Epithelial cell of prostate (primary cell): ENCODE measurements at places on chromosomes 12 and 14.

GRCh38 chr14:28783664-28784063, 17.1 kb downstream of the FOXG1 start:
- DNase-seq: no peak

DNA sequence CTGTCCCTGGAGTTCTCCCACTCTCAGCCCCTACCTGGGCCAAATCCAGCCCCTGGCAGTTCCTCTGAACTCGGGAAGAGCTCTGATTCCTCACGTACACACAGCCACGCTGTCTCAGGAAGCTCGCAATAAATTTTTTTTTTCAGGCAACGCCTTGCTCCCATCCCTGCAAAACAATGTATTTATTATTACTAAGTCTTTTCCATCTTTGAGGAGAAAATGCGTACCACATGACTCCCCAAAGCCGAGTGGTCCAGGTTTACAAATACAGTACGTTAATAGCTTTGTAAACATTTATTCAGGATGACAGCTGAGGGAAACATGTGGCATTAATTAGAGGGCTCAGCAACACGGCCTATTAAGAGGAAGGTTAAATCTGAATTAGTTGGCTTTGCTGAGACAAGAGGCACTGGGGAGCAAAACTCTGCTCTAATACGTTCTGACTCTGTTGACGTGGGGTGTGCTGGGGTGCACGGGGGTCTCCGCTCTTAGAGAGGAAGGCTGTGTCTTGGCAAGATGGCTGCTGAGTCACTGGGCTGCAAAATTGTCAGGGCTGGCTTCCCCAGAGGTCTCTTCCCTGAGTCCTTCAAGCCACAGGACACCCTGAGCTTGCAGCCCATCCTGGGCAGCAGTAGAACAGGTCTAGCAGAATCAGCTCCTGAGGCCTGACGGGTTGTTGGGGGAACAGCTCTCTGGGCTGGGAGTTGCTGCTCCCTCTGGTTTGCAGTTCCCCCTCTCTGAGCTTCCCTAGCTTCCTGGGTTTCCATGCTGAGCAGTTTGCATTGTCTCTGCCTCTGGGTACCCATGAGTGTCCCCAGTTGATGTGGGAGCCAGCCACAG, 185.2 kb upstream of the TBX3 start:
- DNase-seq: no peak

- no peak for DNase-seq
These were observed 318.1 kb downstream of the ZFP36L1 start for GRCh38 chr14:68474741-68475140.

DNA sequence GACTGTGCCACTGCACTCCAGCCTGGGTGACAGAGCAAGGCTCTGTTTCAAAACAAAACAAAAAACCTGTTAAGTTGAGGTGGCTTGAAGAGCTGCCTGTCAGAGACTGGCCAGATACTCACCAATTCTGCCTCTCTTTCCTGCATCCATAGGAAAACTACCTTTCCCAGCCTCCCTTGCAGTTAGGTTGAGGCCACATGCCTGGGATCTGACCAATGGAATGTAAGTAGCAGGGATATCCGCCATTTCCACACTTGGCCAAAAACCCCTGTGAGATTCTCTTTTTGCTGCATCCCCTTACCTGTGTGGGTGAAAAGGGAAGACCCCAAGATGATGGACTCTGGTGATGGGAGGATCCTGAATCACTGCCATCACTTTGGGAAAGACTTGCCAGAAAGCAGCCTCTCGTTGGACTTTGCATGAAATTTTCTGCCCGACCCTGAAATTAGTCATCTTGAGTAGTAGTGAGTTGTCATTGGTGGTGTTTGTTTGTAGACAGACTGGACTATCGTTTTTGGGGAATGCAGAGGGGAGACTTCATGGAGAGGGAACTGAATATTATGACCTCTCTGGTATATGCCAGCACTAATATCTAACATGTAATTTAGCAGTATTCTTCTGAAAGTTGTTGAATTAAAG, 14.0 kb downstream of the GPR68 start:
- no peak for DNase-seq

DNA sequence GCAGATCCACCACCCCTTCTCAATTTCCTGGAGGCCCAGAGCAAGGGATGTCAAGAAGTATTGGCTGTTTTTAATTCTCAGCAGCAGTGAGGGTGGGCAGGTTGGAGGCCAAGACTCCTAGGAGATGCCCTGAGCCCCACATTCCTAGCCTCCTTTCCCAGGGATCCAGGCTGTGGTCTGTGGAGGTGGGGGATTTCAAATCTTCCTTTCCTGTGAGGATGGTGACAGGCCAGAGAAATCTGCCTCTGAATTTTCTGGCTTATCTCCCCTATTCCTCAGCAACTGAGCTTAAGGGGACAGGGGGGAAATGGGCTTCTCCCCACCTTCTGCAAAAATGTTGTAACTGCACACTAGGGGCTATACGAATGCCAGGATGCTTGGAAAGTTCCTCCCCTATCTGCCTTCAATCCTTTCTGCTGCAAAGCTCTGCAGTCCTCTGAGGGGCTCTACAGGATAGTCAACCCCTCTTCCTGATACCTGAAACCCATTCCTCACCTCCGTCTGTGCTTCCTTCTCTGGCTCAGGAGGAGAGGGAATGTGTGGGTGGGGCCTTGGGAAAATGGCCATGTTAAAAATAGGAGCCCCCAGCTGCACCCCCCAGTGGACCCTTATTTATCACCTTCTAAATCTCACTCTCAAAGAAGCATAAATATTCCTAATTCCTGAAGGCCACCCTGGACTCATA, 6.6 kb downstream of the GPR84 start:
- DNase-seq: no peak

DNA sequence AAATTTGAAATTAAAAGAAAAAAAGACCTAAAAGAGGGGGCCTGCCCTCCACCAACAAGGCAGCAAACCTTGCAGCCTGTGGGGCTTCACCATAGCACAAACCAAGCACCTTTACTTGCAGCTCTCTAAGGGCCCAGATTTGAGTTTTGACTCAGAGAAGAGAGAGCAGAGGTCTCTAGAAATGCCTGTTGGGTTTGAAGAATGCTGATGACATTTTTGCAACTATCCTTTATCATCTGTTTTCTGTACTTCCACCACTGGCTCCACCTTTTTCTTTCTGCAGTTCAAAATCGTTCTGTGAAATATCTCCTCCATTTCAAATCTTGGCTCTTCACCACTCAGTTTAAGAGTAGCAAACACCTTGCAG, 83.8 kb upstream of the HMGA2 start:
- no peak for DNase-seq

DNA sequence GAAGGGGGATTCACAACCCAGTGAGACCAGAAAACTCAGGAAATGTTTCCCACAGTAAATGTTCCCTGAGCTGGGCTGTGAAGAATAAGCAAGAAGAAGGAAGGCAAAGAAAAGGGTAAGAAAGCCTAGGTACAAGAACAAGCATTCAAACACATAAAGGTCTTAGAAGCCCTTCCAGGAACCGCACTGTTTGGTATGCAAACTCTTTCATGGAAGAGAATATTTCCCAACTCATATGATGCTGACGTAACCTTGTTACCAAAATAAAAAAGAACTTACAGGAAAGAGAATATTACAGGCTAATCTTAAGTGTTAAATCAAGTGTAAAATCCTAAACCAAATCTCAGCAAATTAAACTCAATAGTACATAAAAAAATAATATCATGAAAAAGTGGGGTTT, 23.6 kb downstream of the MED6 start:
- DNase-seq: no peak

DNA sequence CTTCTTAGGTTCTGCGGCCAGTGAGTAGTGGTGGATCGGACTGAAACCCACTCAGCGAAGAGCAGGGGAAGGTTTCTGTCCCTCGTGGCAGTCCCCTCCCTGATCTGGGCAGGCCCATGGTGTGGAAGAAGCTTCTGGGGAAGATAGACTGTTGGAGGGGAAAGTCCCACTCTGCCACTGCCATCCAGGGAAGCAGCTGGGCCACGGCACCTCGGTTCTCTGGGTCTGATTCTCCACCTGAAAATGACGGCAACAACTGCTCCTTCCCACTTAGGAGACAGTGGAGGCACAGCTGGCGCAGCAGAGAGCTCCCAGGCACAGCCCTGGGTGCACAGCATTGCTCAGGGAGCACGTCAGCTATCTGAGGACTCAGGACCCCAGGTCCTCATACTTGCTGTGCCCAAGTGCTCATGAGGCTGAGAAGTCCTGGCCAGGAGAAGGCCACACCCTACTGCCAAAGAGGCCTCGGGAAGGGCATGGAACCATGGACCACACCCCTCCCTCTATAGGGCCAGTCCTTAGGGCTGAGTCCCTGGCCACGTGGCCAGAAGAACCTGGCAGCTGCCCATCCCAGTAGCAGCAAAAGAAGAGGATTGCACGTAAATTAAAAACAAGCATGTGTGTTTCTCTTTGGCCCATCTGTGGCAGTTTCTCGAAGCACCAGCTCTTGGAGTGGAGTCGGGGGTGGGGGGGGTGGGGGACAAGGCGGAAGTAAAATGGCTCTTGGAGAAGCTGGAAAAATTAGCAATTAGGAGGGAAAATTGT, 85.3 kb upstream of the BCL11B start:
- no peak for DNase-seq

- no peak for DNase-seq
These were observed 18.0 kb upstream of the CMKLR1 start for GRCh38 chr12:108356835-108357806.

DNA sequence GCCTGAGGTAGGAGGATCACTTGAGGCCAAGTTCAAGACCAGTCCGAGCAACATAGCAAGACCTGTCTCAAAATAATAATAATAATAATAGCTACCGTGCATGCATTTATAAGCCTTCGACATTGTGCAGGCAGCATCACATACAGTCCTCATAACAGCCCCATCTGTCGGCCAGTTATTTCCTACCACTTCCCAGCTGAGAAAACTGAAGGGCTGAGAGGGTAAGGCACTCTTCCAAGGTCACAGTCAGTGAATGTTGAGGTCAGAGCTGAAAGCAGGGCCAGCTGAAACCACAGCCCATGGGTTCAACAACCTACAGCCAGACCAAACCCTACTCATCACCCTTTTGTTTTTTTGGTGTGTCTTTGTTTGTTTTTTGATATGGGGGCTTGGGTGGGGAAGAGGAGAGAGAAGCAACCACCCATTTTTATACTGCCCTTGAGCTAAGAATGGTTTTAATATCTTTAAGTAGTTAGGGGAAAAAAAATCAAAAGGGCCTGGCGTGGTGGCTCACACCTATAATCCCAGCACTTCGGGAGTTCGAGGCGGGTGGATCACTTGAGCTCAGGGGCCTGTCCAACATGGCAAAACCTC, 16.8 kb upstream of the ITPK1 start:
- DNase-seq: no peak

DNA sequence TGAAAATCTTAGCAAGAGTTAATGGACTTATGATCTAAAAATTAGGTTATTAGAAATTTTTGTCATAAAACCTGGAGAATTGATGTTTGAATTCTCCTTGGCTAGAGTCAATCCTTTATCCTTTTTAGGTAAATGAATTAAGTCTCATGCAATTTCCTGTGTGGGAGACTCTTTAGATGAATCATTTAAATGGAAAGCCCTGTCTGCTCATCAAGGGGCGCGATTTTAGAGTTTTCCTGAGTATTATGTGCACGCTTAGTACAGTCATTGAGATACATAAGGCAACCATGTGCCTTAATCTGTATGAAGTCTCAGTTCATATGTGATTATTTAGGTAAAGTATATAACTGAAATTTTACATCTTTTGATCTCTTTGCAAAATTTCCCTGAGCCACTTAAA, 974.7 kb downstream of the NRXN3 start:
- no peak for DNase-seq

DNA sequence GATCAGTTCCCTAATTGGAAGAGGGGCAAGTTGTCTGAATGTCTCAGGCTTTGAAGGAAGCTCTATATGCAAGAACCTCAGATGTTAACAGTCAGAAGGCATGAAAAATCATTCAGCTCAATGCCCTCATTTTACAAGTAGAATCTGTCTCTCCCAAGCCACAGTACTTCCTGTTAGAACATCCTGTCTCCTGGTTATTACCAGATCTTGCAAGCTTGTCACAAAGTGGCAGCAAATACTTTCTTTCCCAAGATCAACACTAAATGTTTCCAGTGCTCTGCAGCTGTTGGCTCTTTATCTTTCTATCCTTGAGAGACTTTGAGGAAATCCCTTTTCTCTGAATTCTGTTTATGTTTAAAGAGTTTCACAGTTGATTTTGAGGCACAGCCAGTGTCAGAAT, 235.5 kb downstream of the AKAP6 start:
- no peak for DNase-seq

GRCh38 chr12:25524366-25524765, 28.7 kb downstream of the LMNTD1 start:
- DNase-seq: no peak

- DNase-seq: no peak
These were observed 32.6 kb upstream of the PLEKHG3 start for GRCh38 chr14:64671591-64671990.

DNA sequence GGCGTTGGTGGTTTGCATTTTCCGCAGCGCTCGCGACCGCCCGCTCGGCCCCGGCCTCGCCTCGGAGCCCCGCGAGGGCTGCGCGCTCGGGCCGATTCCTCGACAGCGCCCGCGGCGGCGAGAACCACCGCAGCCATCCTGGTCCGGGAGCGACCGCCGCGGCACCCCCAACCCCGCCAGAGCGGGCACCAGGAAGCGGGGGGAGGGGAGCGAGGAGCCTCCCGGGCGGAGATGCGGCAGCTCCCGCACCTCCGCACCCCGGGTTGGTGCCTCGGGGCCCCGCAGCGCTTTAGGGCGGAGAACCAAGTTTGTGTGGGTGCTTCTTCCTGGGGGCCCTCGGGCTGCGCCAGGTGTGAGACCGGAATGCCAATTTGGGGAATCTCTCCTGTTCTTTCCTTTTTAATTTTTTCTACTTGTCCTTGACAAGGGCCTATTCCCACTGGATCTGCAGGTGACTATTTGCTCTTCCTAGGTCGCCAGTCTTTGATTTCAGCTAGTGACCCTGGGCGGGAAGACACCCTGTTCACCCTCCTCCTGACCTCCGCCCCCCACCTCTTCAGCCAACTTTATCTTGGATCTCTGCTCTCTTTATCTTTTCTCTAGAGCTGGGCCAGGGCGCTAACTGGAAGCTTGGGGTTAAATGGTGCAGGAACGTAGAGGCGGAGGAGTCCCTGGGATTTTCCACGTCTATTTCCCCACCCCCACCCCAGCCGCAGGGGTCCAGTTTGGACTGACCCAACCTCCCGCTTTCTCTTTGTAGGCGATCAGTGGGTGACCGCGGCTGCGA, at the start of gene SOCS2:
Gene SOCS2 (plus strand): TSS at position 751 of the 787 bp plus-strand sequence. CDS start 223 bp downstream, outside the sequence.
- DNase-seq: no peak

DNA sequence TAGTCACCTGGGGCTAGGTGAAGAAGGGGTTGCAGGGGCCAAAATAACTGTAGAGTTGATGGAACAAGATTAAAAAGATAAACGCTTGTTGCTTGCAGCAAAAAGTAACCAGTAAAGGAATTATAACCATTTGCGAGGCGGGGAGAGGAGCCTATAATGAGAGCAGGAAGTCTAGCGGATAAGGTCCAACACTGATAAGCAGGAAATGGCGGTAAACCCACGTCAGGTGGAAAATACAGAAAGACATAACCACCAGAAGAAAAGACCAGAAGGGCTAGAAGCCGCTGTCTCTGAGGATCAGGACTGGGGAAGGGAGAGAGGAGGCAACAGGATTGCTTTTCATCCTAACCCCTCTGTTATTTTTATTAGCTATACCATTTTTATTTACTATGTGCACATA, 303.3 kb downstream of the DPF3 start:
- no peak for DNase-seq
